ENCODE measurements at places on chromosomes 2 and 18.

- no peak for DNase-seq
These were observed 659.9 kb downstream of the IRS1 start for GRCh38 chr2:226139759-226140158.

DNA sequence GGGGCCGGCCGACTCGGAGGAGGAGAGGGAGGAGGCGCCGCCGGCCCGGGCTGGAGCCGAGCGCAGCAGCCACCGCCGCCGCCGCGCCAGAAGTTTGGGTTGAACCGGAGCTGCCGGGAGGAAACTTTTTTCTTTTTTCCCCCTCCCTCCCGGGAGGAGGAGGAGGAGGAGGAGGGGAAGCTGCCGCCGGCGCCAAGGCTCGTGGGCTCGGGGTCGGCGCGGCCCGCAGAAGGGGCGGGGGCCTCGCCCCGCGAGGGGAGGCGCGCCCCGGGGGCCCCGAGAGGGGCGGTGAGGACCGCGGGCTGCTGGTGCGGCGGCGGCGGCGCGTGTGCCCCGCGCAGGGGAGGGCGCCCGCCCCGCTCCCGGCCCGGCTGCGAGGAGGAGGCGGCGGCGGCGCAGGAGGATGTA lies 316 bp downstream of the CRIM1 start:
- DNase-seq: no peak

GRCh38 chr18:70284976-70285620 lies 3.7 kb upstream of the SOCS6 start:
- no peak for DNase-seq

DNA sequence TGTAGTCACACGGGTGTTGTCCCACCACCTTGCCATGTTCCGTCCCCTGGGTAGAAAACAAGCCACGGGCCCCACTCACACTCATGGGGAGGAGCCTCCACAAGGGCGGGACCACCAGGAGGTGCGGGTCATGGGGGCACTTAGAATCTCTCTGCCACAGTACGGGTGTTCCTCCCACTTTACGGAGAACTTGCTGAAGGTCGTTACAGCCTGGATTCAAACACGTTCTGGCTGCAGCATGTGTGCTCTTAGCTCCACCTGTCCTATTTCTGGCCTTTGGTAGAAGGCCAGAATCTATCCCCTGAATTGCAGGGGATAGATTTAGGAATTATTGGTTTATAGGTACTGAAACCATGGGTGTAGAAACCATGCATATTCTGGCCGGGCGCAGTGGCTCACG lies 14.9 kb upstream of the CEP192 start:
- no peak for DNase-seq
